ENCODE measurements at places on chromosomes 6 and 20. TPM values are rescaled to one million over a fixed set of nuclear protein-coding genes. Genes with fewer than 3 reads are reported as not detected.

Gene LPA
- not detected for total RNA-seq

Gene PDYN
- not detected for total RNA-seq

Gene ALDH8A1
- total RNA-seq, result not detected

Gene LTA
- not detected for total RNA-seq

Gene DEFB129
- not detected for total RNA-seq

Gene CCR6
- total RNA-seq, result not detected

Gene SNAP25
- 8.6 TPM for total RNA-seq

DNA sequence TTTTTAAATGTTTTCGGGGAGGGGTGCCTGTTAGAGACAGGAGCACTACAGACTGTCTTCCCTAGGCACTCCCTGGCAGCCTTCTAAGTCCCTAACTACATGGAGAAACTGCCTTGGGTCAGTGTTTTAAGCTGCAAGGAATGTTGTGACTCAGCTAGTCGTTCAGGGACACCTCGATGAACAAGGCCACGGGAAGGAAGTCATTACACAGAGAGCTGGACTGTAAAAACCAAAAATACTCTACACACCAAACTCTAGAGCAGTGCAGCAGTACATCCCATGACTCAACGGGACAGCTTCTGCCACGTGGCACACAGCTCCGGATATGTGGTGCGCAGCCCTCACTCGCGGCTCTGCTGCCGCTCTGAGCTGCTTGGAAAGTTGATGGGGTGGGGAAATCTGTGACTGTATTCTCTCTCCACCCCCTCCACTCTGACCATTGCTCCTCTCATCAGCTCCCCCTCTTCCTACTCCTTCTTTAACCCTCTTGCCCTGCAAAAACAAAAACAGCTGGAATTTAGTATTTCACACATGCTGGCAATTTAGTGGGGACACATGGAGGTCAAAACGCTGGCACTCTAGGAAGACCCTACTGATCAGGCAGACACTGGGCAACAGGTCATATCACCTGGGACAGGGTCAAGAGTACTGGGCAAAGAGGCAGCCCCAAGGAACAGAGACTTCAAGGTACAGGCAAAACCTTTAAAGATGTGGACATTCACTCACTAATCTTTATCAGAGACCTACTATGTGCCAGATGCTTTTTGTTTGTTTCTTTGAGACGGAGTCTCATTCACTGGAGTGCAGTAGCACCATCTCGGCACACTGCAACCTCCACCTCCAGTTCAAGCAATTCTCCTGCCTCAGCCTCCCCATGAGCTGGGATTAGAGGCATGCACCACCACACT lies 10.9 kb upstream of the LPIN3 start:
- peak; percentile 97 for DNase-seq

GRCh38 chr6:89596056-89596455 lies 42.5 kb downstream of the LYRM2 start:
- no peak for DNase-seq

- DNase-seq, result no peak
Observed at GRCh38 chr6:10082385-10082784, 332.5 kb downstream of the TFAP2A start.

DNA sequence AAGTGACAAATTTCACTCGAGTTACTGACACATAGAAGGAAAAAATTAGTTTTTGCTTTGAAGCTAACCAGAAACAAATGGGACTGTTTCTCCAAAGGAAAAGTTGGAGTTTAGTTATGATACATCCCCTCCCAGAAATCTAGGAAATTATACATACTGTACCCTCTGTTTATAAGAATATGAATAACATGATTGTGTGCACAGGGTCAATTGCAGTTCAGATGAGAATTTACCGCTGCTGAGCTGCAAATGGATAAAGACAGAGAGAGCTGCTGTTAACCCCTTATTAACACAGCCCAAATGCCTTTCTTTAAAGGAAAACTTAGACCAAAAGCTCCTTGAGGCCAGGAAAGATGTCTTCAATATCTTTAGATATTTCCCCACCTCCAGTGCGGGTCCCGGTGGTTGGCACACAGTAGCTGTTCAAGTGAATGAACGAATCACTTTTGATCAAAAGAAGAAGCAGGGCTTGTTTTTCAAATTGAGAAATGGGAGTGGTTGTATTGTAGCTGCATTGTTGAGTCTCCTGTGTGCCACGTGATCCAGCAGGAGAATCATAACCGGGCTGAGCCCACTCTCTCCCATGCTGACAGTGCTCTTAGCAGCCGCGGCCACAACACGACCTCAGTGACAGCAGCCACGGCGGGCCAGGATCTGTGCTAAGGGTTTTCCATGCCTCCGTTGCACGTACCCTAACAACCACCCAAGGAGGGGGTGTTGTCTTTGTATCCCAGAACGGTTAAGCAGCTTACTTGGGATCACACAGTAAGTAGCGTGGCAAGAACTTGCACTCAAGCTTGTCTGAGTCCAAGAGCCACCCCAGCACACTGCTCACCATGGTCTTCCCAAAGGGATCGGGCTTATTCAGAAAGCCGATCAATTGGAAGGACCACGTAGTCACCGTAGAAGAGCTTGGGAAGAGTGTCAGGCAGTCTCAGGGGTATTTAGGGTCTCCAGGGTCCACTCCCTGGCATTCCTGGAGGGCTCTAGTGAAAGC lies 53.5 kb upstream of the BMP6 start:
- no peak for DNase-seq

DNA sequence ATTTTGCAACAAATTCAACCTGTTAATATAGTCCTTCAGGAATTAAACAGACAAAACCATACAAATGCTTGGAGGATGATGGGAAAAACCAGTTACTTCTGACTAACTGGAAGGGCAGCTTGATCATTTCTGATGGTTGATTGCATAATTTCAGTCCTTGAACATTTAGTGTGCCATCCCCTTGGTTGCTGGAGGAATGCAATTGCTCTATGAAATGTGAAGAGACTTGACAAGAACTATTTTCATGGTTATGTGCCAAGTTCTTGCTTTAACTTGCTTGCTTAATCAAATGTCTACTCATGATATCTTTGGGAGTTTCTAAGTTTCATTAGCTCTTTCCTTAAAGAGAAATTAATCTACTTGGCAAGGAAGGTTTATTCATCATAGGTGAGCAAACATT lies 45.2 kb downstream of the ANKEF1 start:
- peak; percentile 32 for DNase-seq

DNA sequence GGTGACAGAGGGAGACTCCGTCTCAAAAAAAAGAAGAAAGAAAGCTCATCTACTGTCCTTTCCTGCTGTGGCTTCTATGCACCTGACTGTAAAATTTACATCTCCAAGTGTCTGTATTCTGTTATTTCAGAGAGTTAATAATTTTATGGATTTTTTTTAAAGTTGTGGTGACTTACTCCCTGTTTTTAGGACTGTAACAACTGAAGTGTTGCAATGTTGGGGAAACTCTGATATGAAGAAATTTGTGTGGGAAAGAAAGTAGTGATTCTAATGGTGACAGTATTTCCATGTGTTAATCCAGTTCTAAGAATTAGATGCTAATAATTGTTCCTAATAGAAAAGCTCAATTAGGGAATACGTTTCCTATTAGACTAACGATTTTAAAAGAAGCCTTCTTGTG lies 27.4 kb downstream of the STX11 start:
- no peak for DNase-seq

- DNase-seq, result peak; percentile 28
Observed at GRCh38 chr20:45993197-45993951, 15.3 kb upstream of the MMP9 start.

DNA sequence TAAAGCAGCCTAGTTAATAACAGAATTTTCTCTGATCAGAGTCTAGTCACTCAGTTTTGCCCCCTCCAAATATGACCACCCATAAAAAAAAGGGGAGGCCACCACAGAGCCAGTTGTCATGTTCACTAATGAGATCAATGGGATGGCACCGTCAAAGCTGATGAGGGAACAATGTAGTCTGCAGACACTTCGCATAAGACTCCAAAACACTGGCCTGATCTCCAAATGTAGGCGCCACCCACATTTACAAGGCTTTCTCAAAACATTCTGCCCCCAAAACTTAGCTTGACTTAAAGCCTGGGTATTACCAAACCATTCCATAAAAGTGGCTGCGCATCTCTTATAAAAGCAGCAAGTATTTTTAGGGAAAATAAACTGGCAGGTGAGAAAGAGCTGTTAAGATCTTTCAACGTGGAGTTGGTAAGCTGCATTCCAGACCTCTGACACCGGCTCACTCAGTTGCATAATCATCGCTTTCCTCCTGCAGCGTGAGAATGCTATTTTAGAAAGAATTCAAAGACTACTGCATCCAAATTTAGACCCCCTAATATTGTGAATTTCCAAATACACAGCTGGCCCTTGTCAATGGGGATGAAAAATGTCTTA lies 59.3 kb downstream of the TBC1D7 start:
- DNase-seq, result peak; percentile 81

- DNase-seq, result no peak
Observed at GRCh38 chr6:138310821-138311220, 66.9 kb upstream of the SMIM28 start.

- DNase-seq, result peak; percentile 37
Observed at GRCh38 chr6:134267917-134268361, 50.0 kb downstream of the SGK1 start.

GRCh38 chr6:5529733-5530132 lies 268.4 kb downstream of the FARS2 start:
- DNase-seq, result peak; percentile 14

Data from fibroblast of villous mesenchyme (primary cell).